B cell (primary cell): ENCODE measurements at places on chromosomes 7 and 10.

DNA sequence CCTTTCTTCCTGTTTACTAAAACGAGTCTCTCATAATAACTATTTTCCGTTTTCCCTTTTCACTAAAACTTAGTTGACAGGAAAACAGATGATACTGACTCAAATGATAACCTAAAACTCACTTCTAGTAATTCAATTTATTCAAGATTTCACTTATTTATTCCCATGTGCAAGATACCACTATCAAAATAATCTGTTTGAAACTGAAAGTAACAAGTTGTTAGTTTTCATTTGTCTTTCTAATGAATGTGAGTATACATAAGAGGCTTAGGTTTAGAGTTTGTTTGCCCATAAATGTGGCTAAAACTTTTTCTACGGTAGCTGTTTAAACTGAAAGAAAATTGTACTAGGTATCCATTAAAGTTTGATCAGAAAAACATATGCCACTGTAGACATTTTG, 314.9 kb upstream of the STEAP1 start:
- no peak for DNase-seq

DNA sequence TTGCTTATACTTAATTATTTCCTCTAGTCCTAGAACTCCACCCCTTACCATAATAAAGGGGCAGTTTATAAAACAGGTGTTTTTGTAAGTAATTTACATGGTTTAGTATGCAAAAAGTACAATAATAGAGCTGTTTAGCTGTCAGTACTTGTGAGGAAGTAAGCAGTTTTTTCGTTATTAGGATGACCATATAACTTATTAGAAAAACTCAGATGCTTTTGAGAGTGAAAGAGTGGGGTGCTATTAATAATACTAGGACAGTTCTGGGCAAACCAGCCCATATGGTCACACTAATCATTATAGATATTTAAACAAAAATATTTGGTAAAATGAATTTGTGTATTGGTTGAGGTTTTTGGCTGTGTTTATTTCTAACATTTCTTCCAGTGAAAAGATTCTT, 201.9 kb upstream of the KAT6B start:
- DNase-seq = no peak

DNA sequence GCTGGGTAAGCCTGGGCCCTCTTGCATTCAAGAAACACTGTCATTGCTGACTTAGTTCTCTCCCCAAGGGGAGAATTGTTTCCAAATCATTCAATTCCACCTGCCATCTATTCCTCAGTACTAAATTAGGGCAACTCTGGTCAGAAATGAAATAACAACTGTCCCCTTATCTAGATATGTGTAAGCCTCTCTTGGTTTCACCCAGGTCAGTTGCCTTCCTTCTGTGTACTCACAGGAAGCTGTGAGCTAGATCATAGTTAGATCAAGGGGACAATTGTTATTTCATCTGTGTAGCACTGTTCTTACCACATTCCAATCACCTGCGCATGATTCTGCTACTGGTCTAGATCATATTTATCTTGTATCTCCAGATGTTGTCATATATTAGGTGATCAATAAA, 483.0 kb upstream of the SORCS1 start:
- DNase-seq = no peak

- no peak for DNase-seq
Measured at GRCh38 chr10:90302758-90303481, 554.9 kb downstream of the HTR7 start.

DNA sequence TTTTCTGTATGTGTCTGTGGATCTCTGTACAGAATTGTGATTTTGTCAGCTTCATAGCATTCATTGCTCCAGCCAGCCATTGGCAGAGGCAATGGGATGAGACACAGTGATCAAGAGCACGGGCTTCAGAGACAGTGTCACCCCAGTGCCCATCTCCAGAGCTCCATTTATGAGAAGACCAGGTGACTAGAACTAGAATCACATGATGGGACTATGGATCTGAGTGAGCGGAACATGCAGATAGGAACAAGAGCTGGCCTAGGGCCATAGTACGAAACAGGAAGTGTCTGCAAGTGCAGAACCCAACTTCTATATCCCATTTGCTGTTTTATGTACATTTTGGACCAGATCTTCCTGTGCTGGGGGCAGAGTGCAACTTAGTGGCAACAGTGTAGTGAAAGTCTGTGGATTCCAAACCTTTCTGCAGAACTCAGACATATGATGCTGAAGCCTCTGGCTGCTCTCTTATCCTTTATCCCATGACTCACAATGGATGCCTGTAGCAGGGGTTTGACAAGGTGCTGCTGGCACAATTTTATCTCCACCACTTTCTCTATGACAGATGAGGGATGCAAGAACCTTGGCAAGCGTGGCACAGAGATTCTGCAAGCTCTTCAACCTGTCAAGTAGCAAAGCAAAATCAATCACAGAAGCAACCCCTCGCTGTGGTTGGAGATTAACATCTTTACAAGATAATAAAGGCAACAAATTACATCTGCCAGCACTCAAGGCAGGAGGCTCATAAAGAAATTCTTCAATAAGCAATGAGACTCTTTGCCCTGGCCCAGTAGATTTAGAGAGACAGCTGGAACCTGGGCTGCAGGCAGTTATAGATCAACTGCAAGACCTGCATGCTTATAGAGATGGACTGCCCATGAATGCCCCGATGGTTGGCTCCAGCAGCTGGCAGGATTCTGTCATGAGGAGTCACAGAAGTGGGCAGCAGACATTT, 681.3 kb downstream of the TNS3 start:
- DNase-seq = no peak

GRCh38 chr7:110721395-110721794, 369.5 kb upstream of the LRRN3 start:
- no peak for DNase-seq

DNA sequence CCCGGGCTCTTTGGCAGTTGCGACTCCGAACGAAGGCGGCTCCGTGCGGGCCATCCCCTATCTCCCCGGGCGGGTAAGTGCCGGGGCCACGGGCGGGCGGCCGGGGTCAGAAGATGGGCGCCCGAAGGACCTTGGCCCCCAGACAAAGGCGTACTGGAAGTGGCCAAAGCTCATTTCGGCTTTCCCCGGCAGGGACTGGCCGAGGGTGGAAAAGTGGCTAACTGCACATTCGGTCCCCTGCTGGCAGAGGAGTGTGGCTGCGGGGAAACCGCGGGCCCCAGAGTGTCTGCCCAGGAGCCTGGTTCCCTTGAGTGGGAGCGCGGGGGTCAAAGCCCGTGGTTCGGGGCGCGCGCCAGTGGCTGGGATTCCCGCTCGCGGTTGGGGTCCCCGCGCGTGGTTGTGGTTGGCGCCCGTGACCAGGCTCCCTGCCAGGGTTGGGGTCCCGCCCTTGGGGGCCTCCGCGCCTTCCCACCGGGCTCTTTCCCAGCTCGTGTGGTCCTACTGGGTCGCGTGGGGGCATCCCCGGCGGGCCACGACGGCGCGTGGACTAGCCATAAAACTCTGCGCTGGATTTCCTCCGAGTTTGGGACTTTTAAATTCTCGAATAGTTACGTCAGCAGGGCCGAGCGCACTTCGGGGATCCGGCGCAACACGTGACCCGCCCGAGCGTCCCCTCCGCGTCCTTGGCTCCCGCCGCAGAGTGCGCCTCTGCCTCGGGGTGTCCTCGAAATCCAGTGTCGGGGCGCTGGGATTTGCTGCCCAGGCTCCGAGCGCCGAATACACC, 124.4 kb downstream of the TACC2 start:
- DNase-seq = no peak

- DNase-seq = no peak
Measured at GRCh38 chr10:89648074-89648473, 3.0 kb upstream of the PANK1 start.
